ENCODE measurements at places on chromosomes 2 and 18.

- DNase-seq: no peak
Observed at GRCh38 chr2:68190991-68191731, 33.5 kb downstream of the PNO1 start.

GRCh38 chr18:9475643-9476591, 604 bp downstream of the RALBP1 start:
- peak; percentile 34 for DNase-seq

DNA sequence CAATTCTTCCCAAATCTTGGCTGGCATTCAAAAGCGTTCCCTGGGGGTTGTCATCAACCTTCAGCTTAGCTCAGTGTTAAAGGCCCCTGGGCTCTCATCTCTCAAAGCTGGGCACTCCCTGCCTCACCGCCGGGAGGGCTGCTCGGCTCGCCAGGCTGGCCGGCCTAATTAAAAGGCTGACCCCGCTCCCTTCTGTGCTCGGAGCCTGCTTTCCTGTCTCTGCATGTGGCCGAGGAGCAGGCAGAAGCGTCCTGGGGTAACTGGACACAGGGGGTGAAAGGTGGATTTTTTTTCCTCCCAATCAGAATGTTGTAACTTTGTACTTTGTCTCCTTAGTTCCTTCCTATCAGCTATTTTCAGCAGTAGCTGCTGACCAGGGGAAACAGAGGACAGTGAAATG, 231.1 kb downstream of the GBX2 start:
- DNase-seq: no peak

GRCh38 chr2:128789776-128790455, 471.2 kb upstream of the HS6ST1 start:
- no peak for DNase-seq

- no peak for DNase-seq
Observed at GRCh38 chr2:3738454-3738853, 35.1 kb downstream of the DCDC2C start.

DNA sequence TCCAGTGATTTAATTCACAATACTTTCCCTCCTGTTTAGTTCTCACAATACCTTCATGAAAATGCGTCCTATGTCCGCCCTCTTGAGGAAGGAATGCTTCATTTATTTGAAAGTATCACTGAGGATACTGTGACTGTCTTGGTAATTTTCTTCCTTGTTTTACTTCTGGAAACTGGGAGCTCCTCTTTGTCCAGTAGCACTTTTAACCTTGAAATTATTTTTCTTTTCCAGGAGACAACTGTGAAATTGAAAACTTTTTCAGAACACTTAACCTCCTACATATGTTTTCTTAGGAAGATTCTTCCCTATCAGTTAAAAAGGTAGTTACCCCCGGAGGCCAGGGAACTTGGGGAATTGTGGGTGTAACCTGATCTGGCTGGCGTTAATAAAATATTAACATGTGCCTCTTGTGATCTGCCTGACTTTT, 58.9 kb upstream of the STON1 start:
- no peak for DNase-seq

DNA sequence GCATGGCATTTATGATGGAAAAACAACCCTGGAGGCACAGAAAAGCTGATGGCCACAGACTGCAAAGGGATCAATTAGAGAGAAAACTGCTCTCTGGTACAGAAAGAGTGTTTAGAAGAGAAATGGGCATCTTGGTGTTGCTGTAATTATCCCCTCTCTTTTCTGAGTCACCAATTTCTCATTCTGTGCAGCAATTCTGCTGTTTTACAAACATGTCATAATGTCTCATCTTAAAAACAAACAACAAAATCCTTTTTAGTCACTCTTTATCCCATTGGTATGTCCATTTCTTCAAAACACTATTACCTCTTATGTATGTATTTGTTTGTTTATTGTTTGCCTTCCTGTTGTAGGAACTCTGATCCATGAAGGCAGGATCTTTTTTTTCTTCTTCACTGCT, 73.9 kb upstream of the HK2 start:
- no peak for DNase-seq

DNA sequence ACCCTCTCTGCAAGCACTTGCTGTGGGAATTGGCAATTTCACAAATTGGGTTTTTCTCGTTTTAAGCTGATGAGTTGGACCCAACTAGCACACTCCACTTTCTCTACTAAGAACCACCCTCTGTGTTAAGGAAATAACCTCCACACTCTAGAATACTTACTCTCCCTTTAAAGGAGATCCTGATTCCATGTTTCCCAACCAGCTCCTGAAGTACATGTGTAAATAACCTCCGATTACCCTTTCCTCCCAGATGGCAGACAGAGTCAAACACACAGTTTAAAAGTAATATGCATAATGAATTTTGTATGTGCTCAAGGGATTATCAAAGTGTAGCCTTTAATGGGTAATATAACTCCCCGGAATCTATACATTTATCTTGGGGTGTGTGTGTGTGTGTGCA, 171.3 kb upstream of the OSR1 start:
- DNase-seq: no peak

DNA sequence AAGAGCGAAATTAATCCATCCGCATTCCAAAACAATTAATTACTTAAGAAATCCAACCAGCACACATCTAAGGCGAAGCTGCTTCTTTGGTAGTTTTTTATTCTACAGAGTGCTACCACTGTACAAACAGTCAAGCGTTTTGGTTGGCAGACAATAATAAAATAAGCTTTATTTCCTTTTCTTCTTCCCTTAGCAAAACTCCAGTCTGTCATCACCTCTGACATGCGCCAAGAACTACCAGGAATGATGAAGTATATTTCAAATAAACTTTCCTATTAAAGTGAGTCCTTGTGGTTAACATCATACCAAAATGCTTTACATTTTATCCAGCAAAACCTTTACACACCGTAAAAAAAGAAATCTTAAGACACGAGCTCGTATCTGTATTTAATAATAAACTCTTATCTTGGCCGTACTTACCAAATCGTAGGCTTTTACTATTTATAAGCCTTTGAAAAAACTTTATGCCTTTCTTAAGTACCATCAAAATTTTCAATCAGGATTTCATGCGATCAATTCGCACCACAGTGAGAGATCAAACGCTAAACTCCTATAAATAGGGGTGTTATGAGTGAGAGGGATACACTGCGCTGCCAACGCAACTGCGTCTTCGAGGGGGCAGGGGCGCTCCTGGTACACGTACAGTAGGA, 1.3 kb downstream of the ATL2 start:
- no peak for DNase-seq

- no peak for DNase-seq
Observed at GRCh38 chr18:47436871-47437270, 185.4 kb upstream of the SKOR2 start.

- no peak for DNase-seq
Observed at GRCh38 chr2:241498115-241499070, 10.0 kb downstream of the STK25 start.

DNA sequence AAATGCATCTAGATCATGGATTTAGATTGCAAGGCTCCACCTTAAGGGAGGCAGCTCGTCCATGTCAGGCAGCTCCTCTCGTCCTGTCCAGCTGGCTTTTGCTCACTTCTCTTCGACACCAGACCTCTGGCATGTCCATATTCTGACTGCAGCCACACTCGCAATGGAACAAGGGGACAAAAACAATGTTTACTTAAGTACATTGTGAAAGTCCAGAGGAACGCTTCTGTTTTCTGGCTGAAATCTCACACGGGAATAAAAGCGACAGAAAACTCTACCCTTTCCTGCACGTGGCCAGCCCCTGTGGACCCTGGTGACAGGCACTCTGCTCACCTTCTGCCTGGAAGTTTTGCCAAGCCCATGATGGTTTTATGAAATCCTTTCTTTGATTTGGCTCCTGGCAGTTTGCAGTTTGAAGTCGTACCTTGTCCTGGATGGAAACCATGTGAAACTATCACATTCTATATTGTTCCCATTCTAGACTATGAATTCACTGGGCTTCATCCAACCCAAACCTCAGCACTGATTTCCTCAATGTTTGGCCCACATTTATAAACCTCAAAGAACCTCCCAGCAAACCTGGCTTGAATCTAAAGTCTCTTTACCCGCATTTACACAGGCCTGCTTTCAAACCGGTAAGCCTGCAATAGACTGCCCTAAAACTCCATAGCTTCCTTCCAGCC, 134.3 kb upstream of the PIEZO2 start:
- no peak for DNase-seq

- DNase-seq: no peak
Observed at GRCh38 chr2:178528647-178529046, 48.4 kb downstream of the PLEKHA3 start.

DNA sequence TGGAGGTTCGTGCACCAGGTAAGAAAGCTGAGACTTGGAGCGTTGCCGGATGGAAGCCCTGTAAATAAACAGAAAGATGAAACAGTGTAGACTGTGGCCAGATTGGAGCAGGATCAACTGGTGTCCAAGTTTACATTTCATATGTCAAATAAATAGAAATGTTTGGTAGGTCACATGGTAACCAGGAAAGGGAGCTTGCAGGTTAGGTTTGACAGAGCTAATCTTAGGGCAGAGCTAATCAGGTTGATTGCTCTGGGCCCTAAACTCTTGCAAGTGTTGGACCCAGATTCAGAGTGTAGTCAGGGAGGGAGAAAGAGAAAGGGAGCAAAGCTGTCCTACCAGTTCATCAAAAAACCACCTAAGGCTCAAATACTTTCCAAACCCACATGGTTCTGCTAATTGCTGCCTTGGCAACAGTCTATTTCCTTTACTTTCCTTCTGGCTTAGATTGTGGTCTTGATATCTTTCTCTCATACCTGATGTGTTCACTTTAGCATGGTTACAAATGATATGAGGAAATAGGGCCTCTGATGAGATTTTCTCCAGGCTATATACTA, 63.2 kb downstream of the G6PC2 start:
- DNase-seq: peak; percentile 11

GRCh38 chr2:160613466-160614153, 120.0 kb upstream of the RBMS1 start:
- DNase-seq: no peak

- no peak for DNase-seq
Observed at GRCh38 chr2:70664525-70664924, 103.5 kb downstream of the ADD2 start.

DNA sequence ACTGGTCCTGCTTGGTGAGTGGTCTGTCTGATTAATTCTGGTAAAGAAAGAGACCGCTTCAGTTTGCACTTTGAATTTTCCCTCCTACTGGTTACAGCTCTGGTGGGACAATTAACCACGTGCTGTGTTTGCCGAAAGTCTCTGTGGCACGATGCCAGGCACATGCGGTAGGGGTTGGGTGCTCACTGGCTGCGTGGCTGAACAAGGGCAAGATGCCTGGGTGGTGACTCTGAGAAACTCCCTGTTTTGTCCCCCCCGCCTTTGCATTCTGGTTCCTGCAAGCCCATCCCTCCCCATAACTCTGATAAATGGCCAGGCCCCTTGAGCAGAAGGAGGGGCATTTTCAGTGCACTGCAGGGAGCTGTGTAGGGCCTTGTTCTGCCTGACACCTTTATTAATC, 206.1 kb downstream of the TFCP2L1 start:
- no peak for DNase-seq

GRCh38 chr2:221571551-221572218, 419 bp downstream of the EPHA4 start:
- no peak for DNase-seq

DNA sequence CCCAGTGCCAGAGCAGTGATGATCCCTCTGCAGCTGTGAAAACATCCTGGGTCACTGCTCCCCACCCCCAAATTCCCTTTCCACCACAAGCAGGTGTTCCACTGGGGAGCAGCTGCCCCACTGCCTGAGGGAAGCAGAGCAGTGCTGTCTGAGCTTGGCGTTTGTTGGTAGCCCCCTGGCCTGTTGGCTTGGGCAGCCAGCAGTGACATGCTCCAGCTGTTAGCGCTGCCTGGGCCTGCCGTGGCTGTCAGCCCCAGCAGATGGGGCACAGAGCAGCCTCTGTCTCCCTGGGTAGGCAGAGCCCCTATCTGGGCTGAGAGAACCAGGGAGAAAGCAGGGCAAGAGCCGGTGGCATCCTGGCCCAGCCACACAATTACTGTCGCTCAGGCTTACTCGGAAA, 247.7 kb downstream of the GLI2 start:
- no peak for DNase-seq

GRCh38 chr18:7307526-7307925, 76.6 kb downstream of the LRRC30 start:
- no peak for DNase-seq

DNA sequence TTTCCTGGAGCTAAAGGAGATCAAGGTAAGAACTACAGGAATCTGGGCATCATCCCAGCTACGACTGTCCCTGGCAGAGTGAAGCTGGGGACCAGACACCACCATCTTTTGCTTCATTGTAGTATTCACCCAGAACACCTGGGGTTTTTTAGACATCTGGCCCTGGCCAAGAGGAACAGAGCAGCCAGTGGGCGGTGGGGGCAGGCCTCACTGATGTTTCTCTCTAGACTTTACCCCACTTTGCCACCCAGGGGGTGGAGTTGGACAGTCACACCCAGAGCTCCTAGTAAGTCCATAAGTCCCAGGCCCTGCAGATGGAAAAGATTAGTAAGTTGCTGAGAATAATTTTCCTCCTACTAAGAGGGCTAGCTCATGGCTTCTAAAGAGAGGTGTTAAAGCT, 39.6 kb downstream of the MARCO start:
- no peak for DNase-seq

DNA sequence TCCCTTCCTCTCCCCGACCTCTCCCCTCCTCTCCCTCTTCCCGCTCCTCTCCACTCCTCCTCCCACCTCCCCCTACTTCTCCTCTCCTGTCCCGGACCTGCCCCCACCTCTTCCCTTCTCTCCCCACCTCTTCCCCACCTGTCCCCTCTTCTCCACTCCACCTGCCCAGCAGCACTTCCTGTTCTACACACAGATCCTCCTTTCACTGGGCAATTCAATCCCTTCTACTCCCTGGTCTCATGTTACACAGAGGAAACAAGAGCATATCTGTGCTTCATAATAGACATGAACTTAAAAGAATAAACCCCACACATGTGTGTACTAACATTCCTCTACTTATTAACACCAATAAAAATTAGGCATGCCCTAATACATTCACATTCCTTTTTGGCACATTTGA, 34.8 kb downstream of the TIMM21 start:
- no peak for DNase-seq

GRCh38 chr2:82317012-82317411, 2012.5 kb upstream of the LRRTM1 start:
- DNase-seq: no peak

DNA sequence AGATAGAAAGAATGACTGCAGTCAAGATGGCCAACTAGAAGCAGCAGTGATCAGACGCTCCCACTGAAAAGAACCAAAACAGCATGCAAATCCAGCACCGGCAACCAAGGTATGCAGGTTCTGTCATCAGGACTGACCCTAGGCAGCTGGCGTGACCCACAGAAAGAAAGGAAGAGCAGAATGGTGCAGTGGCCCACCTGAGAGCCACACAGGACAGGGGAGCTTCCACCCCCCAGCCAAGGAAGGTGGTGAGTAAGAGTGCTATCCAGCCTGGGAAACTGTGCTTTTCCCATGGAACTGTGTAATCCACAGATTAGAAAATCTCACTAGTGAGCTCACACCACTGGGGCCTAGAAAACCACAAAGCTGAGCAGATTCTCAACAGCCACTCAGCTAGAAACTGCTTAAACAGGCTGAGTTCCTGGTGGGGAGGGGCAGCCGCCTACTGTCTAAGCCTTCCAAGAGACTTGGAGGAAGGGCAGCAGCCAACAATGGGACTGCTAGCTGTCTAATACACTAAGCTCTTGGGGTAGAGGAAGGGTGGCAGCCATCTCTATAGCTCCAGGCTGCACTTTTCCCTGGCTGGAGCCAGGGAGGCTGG, 127.9 kb downstream of the EVA1A start:
- no peak for DNase-seq

Measured in AML-193 (cell line).